RPMI7951 (cell line): ENCODE measurements at places on chromosomes 2 and 18. TPM values are rescaled to one million over a fixed set of nuclear protein-coding genes. Genes with fewer than 3 reads are reported as not detected.

ELOA2 gene
- total RNA-seq = not detected in 2 replicates

PCARE gene
- total RNA-seq = not detected in 2 replicates

ANKRD30B gene
- 0.59 and 1.1 TPM in 2 replicates for total RNA-seq

G6PC2 gene
- total RNA-seq = not detected in 2 replicates

SH3BP4 gene
- 75.8 and 86.6 TPM in 2 replicates for total RNA-seq
